NCI-H460 (cell line): ENCODE measurements at places on chromosomes 13 and 19. TPM values are rescaled to one million over a fixed set of nuclear protein-coding genes. Genes with fewer than 3 reads are reported as not detected.

DNA sequence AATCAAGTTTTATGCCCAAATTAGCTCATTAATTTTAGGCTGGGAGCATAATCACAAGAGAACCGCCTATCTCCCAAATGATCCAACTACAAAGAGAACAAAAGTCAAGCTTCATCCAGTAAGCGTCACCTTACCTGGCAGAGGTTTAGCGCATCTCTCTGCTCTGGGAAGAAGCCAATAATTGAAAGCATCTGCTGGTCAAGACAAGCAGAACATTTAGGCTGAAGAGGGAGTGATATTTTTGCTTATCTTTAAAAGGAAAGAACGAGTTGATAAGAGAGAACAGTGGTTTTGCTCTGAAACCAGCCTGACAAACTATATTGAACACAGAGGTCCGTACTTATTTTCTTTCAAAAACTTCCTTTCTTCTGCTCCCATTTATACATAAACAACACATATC is 242.1 kb downstream of the ENOX1 start:
- no peak for DNase-seq

GRCh38 chr13:77316430-77316829 is 10.5 kb downstream of the MYCBP2 start:
- no peak for DNase-seq

GRCh38 chr13:47407808-47408207 is 511.0 kb upstream of the HTR2A start:
- no peak for DNase-seq

DNA sequence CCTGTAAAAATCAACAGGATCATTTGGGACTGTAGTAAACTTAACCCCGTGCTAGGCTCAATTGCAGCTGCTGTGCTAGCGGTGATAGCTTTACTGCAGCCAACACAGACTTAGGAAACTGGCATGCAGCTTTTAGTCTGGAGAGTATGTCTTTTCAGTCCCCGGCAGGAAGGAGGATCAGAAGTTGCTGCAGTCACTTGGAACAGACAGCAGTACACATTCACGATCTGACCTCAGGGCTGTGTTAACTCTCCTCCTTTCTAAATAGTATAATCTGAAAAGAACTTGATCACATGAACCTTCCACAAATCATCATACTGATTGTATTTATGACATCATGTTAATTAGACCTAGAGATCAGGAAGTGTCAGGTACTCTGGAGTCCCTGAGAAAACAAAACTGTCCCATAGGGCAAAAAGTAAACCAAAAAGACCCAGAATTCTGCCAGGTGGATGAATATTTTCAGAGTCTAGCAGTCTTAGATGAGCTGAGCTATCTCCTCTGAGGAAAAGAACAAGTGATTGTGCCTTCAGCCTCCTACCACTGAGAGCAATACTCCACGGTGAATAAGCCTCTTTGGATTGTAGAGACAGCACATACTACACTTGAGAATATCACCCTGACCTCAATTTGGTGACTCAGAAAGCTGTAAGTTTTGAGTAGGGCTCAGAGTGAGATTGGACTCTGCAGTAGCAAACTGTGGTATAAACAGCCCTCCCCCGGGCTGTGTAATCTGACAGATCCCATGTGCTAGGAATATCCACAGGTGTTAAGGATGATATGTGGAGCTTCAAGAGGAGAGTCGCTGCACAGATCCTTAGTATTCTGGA is 181.0 kb upstream of the GPR12 start:
- no peak for DNase-seq

DNA sequence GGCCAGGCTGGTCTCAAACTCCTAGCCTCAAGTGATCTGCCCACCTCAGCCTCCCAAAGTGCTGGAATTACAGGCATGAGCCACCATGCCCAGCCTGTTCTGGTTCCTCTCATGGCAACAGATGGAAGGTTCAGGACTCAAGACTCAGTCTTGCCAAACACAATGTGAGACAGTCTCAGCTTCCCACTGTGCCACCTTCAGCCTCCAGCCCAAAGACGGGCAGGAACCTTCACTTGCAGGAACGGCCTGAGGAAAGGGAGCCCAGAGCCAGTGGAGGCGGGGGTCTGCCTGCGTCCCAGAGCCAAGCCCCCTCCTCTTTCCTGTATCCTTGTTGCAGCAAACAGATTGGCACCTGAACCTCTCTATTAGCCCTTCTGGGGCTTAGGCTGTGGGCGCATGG is 2.9 kb upstream of the CHST8 start:
- DNase-seq, result no peak

GRCh38 chr19:48992581-48993174 is 431 bp downstream of the GYS1 start:
- no peak for DNase-seq

DNA sequence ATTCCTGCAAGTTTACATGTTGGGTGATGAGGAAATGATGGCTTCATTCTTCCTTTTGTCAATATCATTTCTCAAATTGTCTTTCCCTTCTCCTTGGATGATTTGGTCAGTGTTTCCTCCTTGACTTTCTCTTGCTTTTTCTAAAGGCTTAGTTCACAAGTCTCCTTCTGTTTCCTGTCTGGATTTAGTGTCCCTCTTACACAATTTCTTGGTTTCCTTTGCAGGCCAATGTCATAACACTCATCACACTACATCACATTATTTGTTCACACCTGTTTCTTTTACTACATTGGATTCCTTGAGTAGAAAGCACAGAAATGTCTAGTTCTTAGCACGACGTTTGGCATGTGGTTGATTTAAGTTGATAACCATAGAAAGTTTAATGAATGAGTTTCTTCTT is 490.7 kb downstream of the TDRD3 start:
- no peak for DNase-seq

DNA sequence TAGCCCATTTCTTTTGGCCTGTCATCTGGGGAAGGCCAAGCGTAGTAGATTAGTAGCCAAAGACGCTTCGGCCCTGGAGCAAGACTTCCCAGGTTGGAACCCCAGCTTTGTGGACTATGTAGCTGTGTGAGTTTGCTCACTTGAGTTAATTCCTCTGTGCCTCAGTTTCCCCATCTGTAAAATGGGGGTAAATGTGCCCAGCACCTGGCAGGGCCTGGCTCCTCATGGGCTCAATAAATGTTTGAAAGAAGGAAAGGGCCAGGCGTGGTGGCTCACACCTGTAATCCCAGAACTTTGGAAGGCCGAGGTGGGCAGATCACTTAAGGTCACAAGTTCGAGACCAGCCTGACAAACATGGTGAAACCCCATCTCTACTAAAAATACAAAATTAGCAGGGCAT is 14.9 kb upstream of the HNRNPM start:
- DNase-seq, result no peak

DNA sequence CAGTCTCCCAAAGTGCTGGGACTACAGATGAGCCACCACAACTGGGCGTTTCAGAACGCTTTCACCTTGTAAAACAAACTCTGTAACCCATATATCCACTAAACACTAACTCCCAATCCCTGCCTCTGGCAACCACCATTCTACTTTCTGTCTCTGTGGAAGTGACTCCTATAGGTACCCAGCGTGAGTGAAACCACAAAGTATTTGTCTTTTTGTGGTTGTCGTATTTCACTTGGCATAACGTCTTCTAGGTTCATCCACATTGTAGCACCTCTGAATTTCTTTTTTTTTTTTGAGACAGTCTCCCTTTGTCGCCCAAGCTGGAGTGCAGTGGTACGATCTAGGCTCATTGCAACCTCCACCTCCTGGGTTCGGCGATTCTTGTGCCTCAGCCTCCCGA is 44.8 kb downstream of the BRD4 start:
- no peak for DNase-seq

DNA sequence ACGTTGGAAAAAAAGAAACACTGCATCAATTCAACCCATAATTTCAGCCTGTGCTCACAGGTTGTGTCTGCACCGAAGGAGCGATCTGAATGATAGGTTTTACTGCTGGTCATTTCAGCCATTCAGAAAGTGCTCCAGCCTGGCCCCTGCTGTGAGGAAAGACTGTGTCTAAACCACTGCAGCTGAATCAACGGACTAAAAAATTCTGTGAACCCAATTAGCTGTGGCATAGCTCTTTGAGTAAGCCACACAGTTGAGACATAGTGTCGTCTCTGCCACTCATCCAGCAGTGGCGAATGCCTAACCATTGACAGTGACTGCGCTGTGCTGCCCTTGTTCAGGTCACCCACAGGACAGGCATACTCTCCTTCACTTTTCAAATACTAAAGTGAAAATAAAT is 179.8 kb downstream of the COG6 start:
- DNase-seq, result no peak

GRCh38 chr19:15508035-15508710 is at the start of gene CYP4F22:
Gene CYP4F22 (plus strand): TSS chr19:15508525. CDS start chr19:15525337, 16,812 bp downstream.
- DNase-seq, result no peak

GRCh38 chr19:32924200-32924599 is 47.6 kb downstream of the CEP89 start:
- DNase-seq, result no peak

DNA sequence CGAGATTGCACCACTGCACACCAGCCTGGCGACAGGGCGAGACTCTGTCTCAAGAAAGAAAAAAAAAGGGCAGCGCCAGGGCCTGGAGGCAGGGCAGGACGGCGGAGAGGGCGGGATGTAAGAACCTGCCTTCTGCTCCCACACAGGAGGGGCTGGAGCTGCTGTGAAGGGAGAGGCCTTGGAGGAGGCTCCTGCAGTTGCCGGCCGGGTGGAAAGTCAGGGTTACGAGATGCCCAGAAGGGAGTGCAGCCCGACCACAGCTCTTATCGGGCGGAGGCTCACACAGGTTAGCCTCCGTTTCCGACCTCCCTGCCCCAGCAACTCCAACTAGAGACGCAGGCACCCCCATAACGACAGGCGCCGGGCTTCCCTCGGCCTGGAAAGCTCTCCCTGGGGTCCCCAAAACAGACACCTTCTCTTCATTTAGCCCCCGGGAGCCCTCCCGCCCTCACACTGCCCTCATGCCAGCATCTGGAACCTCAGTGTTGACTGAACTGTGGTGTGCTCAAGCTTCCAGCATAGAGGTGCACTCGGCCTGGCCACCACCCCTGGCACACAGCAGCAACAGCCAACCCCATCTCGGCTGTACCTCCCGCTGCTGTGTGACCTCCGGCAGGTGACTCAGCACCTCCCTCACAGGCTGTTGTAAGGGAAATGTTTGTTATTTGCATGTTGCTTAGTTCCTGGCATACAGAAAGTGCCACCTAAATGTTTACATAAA is 1.4 kb downstream of the PLPP2 start:
- DNase-seq, result peak; percentile 56

GRCh38 chr19:39363901-39364457 is 21.8 kb downstream of the SAMD4B start:
- no peak for DNase-seq

GRCh38 chr13:79307866-79308298 is 98.2 kb downstream of the RBM26 start:
- DNase-seq, result no peak

DNA sequence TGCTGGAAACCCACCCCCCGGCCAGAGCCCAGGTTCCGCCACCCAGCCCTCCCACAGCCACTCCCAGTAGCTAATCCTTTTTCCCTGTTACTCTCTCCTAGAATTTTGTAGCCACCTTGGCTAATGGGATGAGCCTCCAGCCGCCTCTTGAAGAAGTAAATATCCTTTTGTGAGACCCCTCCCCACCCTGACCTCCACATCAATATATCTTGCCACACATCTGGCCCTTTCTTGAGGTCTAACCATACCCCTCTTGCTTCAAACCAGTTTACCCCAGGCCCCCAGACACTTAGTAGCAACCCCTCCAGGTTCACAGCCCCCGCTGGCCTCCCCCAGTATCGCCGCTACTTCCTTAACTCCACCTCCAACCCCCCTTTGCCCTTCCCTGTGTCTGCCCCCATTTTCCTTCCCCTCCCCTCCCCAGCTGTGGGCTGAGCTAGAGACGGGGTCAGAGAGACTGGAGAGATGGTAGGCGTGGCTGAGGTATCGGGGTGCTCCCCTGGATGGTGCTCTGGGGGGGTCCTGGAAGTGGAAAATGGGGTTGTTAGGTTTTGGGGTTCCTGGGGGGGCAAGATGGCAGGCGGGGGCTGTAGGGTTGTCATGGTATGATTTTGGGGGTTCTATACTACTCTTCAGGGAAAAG is 2.8 kb downstream of the PRMT1 start:
- no peak for DNase-seq

DNA sequence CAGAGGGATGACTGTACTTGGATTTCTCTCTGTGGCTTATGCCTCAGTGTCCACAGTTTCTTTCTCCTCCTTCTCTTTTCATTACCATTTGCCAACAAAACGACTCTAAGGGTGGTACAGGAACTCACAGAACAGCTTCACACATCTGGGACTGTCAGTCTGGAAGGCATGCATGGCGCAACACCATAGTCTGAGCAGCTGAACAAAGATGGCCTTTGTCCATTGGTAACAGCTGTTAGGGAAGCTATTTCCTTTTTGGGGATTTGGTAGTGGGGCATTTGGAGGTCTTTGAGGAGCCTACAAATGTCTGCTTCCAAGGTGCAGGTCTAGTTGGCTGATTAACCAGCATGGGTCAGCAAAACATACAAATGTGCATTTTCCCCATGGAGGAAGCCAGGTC is 81.4 kb upstream of the PCDH8 start:
- no peak for DNase-seq

- no peak for DNase-seq
Measured at GRCh38 chr13:37395544-37395943, 203.0 kb downstream of the POSTN start.

DNA sequence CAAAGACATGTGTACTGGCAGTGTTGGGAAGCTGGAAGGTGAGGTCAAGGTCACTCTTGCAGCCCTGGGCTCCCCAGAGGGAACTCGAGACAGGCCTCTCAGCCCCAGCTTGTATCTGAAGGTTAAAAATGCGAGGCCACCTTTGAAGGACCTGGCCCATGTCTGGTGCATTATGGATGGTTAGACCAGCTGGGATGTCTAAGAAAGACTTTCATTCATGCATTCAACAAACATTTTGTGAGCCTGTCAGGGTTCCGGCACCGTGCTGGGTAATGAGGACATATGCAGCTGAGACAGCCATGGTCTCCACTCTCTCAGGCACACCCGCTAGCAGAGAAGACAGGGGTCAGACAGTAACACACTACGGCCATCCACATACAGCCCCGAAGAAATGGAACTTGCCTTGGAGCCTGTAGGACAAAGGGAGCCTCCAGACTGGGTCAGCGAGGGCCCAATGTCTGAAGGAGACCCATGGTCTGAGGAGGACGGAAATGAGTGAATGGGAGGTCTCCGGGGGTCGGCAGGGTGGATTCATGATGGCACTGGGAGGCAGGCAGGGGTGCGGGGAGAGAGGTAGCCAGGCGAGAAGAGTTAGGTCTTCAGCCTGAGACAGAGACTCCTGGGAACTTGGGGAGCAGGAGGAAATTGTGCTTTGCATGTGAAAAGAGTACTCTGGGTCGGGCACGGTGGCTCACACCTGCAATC is 19.0 kb downstream of the VSTM2B start:
- no peak for DNase-seq

CCDC8 gene
- not detected in 2 replicates for total RNA-seq

NLRP11 gene
- total RNA-seq, result not detected in 2 replicates

APC2 gene
- 0.02 TPM in 1 of 2 replicates, not detected in the other for total RNA-seq

UPF3A gene
- total RNA-seq, result 22.2 and 27.2 TPM in 2 replicates

FGF22 gene
- not detected in 2 replicates for total RNA-seq

HCN2 gene
- total RNA-seq, result 0.45 and 0.63 TPM in 2 replicates

ZNF724 gene
- total RNA-seq, result 4.8 and 5.3 TPM in 2 replicates

EBI3 gene
- total RNA-seq, result 0.30 TPM in 1 of 2 replicates, not detected in the other

RAD23A gene
- 165 and 189 TPM in 2 replicates for total RNA-seq
